Caki2 (cell line): ENCODE measurements at places on chromosomes 11 and 22. TPM values are rescaled to one million over a fixed set of nuclear protein-coding genes. Genes with fewer than 3 reads are reported as not detected.

Gene SMPD1
- total RNA-seq: 13.0 and 14.9 TPM in 2 replicates

Gene CCND1
- 122 and 137 TPM in 2 replicates for total RNA-seq

Gene LYVE1
- total RNA-seq: not detected in 2 replicates

Gene TRIM51
- not detected in 2 replicates for total RNA-seq

Gene DTX4
- 2.0 and 4.2 TPM in 2 replicates for total RNA-seq

Gene PDE2A
- 1.5 TPM in 1 of 2 replicates, not detected in the other for total RNA-seq

Gene CDC42BPG
- total RNA-seq: 0.12 and 1.1 TPM in 2 replicates

Gene TMEM45B
- 0.61 and 2.3 TPM in 2 replicates for total RNA-seq

Gene RIC3
- not detected in 2 replicates for total RNA-seq

Gene OR10A2
- total RNA-seq: not detected in 2 replicates

Gene TBX10
- not detected in 2 replicates for total RNA-seq

Gene MRPL21
- total RNA-seq: 83.5 and 94.0 TPM in 2 replicates

Gene C11orf91
- total RNA-seq: not detected in 2 replicates

Gene CNIH2
- 0.61 TPM in 1 of 2 replicates, not detected in the other for total RNA-seq

Gene SAA4
- total RNA-seq: not detected in 2 replicates

Gene XPNPEP3
- total RNA-seq: 9.0 and 11.4 TPM in 2 replicates

Gene LSP1
- not detected in 2 replicates for total RNA-seq

Gene C22orf15
- not detected in 2 replicates for total RNA-seq

Gene C11orf86
- not detected in 2 replicates for total RNA-seq

Gene SYT9
- total RNA-seq: not detected in 2 replicates

Gene OR56A5
- not detected in 2 replicates for total RNA-seq

Gene BTG4
- not detected in 2 replicates for total RNA-seq

Gene TRIM29
- total RNA-seq: 0.41 and 2.7 TPM in 2 replicates

Gene GPHA2
- total RNA-seq: not detected in 2 replicates

Gene CCDC73
- not detected in 2 replicates for total RNA-seq

Gene MRGPRX2
- not detected in 2 replicates for total RNA-seq

Gene TIMM10
- total RNA-seq: 27.5 and 40.9 TPM in 2 replicates

Gene UBQLN3
- total RNA-seq: not detected in 2 replicates

Gene ACR
- not detected in 2 replicates for total RNA-seq

Gene MUC6
- total RNA-seq: not detected in 2 replicates

Gene ART1
- not detected in 2 replicates for total RNA-seq

Gene OR6T1
- not detected in 2 replicates for total RNA-seq

Gene UCP3
- 0.12 TPM in 1 of 2 replicates, not detected in the other for total RNA-seq

Gene C11orf24
- 20.1 and 22.6 TPM in 2 replicates for total RNA-seq

Gene KDM4E
- not detected in 2 replicates for total RNA-seq

Gene TMPRSS13
- total RNA-seq: not detected in 2 replicates

Gene CD3E
- total RNA-seq: not detected in 2 replicates

Gene MAPK8IP2
- 3.0 and 5.5 TPM in 2 replicates for total RNA-seq

Gene SLC22A6
- total RNA-seq: not detected in 2 replicates

Gene PAMR1
- total RNA-seq: not detected in 2 replicates

Gene TTC12
- 7.8 and 16.5 TPM in 2 replicates for total RNA-seq

Gene RIMBP3C
- total RNA-seq: 0.20 and 3.6 TPM in 2 replicates

Gene NPAS4
- total RNA-seq: not detected in 2 replicates
